GM06990 (cell line): ENCODE measurements at places on chromosomes 12 and 14.

DNA sequence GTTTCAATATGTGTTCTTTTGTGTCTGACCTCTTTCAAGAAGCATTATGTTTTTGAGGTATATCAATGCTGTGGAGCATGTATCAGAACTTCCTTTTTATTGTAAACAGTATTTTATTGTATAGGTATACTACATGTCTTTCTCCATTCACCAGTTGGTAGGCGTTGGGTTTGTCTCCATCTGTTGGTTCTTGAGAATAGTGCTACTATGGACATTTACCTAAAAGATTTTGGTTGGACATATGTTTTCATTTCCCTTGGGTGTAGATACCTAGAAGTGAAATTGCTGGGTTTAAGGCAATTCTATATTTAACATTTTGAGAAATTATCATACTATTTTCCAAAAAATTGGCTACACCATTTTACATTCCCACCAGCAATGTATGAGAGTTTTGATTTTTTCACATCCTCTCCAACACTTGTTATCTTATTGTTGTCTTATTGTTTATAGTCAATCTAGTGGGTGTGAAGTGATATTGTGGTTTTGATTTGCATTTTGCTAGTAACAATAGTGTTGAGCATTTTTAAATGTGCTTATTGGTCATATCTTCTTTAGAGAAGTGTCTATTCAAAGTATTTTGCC, 409.2 kb downstream of the IPO8 start:
- DNase-seq = no peak

- no peak for DNase-seq
Observed at GRCh38 chr12:123573870-123574269, 10.5 kb upstream of the TMED2 start.

DNA sequence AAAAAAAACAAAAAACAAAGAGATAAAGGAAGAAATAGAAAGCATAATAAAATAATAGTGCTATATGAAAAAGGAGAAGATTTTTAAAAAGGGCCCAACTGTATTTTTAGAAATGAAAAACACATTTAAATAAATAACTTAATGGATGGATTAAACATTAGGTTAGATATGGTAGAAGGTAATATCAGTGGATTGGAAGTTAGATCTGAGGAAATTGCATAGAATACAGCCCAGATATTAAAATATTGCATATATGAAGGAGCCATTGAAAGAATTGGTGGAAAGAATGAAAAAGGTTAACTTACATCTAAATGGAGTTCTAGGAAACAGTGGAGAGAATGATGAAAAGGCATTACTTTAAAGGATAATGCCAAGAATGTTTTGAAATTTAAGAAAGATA, 27.8 kb downstream of the CACNA1C start:
- no peak for DNase-seq

DNA sequence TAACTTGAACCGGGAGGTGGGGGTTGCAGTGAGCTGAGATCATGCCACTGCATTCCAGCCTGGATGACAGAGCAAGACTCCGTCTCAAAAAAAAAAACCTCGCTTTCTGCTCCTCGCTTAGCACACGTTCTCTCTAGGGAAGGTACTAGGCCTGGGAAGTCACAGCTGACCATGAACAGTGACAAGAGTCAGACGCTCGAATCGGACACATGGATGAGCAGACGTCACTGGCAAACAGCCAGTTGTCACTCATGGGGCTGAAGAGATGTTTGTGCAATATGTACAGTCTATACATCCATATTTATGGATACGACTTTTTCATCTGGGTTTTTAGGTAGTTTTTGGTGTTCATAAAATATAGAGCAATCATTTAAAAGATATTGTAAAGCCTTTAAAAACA, 19.4 kb downstream of the TCHP start:
- no peak for DNase-seq

GRCh38 chr12:112686373-112686772, 105.2 kb upstream of the RPH3A start:
- no peak for DNase-seq

DNA sequence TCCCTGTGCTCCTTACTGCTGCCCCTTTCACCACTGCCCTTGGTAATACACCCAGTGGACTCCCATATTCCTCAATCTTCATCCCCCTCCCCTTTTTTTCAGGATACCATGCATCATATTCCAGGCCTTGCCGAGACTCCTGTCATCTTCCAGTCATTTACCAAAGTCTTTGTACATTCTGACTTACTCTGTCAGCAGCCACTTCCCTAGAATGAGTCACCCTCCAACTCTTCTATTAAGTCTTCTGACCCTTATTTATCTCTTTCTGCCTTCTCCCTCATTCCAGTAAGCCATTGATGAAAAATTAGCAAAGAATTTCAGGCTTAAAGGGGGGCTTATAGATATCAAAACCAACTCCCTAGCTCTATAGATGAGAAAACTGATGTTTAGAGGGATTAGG, 128.0 kb downstream of the STXBP6 start:
- no peak for DNase-seq

- no peak for DNase-seq
Observed at GRCh38 chr14:100082723-100083122, 17.5 kb downstream of the EVL start.

- DNase-seq = no peak
Observed at GRCh38 chr12:92136965-92137721, 8.5 kb downstream of the BTG1 start.

- peak; percentile 0 for DNase-seq
Observed at GRCh38 chr14:100536121-100536510, 51.1 kb downstream of the BEGAIN start.

DNA sequence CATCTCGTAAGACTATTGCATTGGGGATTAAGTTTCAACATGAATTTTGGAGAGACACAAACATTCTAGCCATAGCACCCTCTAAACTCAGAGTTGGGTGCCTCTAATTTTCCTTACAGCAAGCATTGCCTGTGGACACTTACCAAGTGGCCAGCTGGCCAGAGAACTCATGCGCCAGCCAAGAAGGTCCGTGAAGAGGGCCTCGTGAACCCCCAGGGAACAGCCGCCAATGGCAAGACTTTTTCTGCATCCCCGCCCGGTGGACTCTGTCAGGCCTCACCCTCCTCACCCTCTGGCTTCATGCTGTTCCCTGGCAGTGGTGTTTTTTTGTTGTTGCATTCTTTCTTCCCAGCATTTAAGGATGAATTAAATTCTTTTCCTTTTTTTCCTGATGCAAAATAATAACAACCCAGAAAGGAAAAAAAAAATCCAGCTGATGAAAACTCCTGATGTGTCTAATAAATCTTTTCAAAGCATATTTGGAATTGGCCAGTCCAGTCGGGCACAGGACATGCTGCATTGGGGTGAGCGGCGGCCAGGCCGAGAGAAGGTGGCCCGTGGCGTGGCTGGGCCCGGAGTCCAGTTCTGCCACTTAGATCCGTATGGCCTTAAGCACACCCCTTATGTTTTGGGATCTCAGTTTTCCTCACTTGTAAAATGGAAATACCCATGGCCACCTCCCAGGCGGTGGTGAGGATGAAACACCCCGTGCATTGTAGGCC, 191.9 kb upstream of the DIO3 start:
- DNase-seq = no peak

- peak; percentile 13 for DNase-seq
Observed at GRCh38 chr12:47574252-47575021, 131.4 kb downstream of the RPAP3 start.

GRCh38 chr14:56195704-56196103, 77.5 kb downstream of the PELI2 start:
- peak; percentile 43 for DNase-seq
